ENCODE measurements at places on chromosomes 6 and 20.

GRCh38 chr6:13528777-13529343, 41.5 kb upstream of the GFOD1 start:
- DNase-seq, result no peak

DNA sequence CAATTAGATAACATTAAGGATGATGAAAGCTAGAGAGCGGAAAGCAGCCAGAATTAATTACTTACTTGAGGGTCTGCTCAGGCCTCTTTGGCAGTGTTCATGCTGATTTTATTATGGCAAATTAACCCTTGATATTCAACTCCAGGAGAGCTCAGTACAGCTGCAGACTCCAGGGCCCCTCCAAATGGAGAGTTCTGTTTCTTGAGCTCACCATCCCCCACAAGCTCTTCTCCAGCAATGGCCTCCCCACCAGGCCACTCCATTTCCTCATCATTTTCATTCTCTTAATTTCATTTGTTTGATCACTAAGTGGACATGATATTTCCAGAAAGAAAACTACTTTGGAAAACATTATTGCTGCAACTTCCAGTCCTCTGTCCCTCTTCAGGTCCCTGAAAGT, 513.3 kb upstream of the NOX3 start:
- no peak for DNase-seq

- no peak for DNase-seq
Observed at GRCh38 chr6:45184040-45184439, 144.1 kb upstream of the RUNX2 start.

DNA sequence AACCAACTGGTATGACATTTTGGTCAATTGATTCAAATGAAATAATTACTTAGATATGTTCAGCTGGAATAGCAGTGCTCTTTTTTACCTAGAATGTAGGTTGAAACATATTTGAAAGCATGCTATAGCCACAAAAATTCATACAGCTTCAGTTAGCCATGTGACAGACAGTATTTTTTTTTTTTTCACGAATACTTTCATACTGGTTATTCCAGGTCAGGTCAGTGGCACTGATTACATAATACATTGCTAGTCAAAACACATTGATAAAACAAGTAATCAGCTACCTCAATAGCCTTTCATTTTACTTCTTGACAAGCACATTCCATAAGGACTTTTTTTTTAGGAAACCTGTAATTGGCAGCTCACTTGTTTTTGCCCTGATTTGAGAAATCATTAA, 222.6 kb downstream of the EYA4 start:
- DNase-seq, result no peak

- DNase-seq, result no peak
Observed at GRCh38 chr6:3490625-3490980, 33.8 kb upstream of the SLC22A23 start.

GRCh38 chr6:106163446-106163965, 77.4 kb downstream of the PRDM1 start:
- DNase-seq, result peak; percentile 13

- no peak for DNase-seq
Observed at GRCh38 chr6:150915880-150916265, 50.4 kb downstream of the MTHFD1L start.

DNA sequence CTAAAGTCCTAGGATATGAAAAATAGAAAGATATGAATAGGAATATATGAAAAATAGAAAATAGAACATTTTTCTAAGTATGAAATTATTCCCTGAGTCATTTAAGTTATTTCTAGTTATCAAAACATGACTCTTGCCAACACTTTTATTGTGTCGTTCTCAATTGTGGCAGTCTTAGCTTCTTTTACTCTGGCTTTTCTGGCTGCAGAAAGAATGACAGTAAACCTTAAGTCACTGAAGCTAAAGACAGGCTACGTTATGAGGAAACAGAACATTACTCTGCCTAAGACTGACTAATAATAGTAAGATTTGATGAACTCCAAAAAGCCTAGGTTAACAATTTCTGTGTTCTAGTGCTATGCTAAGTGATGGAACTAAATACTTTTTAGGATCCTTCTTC, 74.6 kb downstream of the AIG1 start:
- DNase-seq, result no peak

All from stimulated activated CD4-positive, alpha-beta T cell treated with anti-CD3 and anti-CD28 coated beads, Interleukin-1b, Interleukin-23, amount 100 ng/mL, for 1 hour (primary cell).